ENCODE measurements at places on chromosomes 1 and 21.

GRCh38 chr21:25512095-25513081, 94.9 kb downstream of the MRPL39 start:
- DNase-seq = no peak

DNA sequence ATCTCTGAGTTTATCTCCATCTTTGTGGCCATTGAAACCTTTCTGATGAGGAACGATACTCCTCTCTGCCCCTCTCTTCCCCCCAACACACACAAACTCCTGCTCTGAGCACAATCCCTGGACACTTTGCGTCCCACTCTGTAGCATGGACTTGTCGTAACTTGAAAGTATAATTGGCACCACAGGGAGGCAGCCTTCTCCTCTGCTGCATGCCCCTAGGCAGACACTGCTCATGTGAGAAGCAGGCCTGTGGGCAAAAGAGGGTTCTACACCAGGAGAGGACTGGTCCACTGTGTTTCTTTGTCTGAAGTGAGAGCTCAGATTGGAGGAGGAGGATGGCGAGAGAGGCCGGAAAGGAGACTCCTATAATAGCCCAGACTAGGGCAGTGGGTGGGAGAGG, 3.8 kb upstream of the PARS2 start:
- no peak for DNase-seq

DNA sequence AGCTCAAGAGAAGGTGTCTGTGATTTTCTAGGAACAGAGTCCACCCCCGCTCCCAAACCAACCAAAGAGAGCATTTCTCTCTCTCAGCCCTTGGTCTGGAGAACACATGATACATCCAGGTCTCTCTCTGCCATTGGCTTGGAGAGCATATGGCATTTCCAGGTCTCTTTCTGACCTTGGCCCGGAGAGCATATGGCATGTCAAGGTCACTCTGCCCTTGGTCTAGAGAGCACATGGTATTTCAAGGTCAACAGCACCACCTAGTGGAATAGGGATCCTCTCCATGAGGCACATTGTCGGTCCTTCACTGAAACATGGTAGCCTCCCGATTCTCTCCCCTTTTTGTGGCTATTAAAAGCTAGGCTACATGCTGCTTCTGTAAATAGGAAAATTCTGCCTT, 437.7 kb upstream of the OLFM3 start:
- peak; percentile 1 for DNase-seq

DNA sequence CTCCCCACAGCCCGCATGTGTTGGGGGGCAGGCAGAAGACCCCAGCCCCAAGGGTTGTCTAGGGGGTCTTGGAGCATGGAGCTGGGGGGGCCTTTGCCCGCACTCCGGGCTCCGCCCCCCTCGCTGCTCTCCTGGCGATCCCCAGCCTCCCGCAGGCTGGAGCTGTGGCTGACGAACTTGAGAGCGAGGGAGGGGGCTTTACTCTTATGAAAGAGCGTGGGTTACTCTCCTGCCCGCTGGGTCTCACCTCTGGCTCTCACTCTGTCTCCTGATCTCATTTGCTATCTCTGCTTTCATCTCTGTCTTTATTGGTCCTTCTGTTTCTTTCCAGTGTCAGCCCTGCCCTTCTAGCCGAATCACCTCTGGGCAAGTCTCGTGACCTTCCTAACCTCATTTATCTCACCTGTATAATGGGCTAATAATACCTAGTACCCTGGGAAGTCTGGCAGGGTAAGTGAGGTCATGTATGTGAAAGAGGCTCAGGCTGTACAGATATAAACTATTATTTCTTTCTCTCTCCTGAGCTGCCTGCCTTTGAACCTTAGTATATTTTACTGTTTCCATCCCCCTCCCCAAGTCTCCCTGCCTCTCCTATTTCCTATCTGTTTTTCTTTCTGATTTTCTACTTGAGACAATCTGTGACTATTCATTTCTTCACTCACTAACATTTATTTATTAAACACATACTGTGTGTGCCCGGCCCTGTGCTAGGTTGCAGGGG, 731 bp downstream of the EFNA4 start:
- peak; percentile 41 for DNase-seq

- DNase-seq = no peak
These were observed 890.2 kb upstream of the B3GALT2 start for GRCh38 chr1:194076646-194077045.

GRCh38 chr1:2137257-2138121, 57.1 kb downstream of the FAAP20 start:
- DNase-seq = no peak

GRCh38 chr1:2593251-2593878, 6.8 kb downstream of the PRXL2B start:
- no peak for DNase-seq

DNA sequence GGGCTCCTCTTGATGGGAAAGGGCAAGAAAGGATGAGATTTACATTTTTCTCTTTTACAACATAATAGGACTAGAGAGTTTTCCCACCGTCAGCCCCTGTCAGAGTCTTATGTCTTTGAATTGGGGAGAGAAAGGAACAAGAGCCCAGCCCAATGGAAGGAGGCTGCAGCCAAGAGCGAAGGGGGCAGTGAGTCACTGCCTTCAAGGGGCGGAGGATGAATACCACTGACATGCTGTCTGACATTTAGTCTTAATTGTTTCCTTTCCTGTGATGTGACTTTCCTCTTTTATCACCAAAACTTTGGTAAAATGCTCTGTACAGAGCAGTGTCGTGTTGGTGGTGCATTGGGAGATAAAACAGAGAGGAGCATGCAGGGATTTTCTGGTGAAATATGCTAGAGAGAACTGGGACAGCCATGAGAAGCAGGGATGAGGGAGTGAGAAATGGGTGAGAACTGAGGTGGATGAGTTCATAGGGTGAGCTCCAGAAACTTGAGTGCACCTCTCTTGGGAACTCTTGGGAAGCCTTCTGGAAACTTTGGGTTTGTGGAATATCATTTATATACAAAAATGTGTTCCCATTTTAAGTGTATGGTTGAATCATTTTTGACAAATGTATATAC, 179.9 kb upstream of the FGGY start:
- DNase-seq = no peak

- DNase-seq = no peak
These were observed 187.4 kb downstream of the CYYR1 start for GRCh38 chr21:26385721-26386120.

DNA sequence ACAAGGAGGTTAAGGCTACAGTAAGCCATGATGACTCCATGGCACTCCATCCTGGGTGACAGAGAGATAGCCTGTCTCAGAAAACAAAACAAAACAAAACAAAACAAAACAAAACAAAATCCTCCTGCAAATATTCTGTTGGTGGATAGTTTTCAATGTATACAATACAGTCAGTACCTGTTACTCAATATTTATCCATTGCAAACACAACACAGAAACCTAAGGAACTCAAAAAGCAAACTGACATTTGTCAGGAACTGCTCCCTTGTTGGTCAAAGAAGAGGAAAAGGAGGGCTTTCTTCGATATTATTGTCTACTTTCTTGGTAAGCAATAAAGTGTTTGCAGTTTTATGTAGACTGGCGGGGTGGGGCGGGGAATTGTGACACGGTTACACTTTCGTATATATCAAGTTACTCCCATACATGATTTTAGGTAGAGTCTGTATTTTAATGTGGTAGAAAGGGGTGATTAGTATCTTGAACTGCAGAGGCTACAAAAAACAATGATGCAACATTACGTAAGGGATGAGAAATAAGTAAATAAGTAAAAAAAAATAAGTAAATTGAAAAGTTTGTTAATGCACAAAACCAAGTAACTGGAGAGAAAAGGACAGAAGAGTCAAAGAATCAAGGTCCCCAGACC, 31.8 kb downstream of the APP start:
- peak; percentile 14 for DNase-seq

DNA sequence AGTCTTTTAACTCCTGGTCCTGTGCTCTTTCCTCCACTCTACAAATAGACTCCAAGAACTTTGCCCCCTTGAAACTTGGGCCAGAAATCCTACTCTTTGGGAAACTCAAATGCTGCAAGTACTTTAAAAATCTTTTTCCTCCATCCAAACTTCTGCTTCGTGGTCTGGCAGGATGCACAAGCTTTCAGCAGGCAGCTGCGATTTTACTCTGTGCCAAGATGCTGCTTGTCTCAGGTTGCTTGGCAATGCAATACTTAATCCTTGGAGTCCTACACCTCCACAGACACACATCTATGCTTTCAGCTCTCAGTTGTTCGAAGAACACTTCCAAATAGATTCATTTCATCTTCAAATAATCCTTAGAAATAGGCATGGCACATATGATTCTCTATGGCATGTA, 435.3 kb upstream of the USP24 start:
- DNase-seq = no peak

- no peak for DNase-seq
These were observed 40.0 kb upstream of the CITED4 start for GRCh38 chr1:40901886-40902852.

DNA sequence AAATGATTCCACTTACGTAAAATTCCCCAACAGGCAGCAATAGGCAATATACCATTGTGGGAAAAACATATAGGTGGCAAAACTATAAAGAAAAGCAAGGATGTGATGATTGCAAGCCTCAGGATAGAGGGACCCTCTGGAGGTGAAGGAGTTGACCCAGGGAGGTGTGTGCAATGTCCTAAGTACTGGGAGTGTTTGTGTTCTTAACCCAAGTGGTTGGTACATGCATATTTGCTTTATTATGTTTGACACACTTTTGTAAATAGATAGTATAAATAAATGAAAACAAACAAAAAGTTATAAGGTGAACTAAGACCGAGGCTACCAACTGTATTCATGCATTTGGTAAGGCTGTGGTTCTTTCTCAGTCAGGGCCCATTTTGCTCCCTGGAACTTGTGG, 7.5 kb downstream of the MX1 start:
- no peak for DNase-seq

DNA sequence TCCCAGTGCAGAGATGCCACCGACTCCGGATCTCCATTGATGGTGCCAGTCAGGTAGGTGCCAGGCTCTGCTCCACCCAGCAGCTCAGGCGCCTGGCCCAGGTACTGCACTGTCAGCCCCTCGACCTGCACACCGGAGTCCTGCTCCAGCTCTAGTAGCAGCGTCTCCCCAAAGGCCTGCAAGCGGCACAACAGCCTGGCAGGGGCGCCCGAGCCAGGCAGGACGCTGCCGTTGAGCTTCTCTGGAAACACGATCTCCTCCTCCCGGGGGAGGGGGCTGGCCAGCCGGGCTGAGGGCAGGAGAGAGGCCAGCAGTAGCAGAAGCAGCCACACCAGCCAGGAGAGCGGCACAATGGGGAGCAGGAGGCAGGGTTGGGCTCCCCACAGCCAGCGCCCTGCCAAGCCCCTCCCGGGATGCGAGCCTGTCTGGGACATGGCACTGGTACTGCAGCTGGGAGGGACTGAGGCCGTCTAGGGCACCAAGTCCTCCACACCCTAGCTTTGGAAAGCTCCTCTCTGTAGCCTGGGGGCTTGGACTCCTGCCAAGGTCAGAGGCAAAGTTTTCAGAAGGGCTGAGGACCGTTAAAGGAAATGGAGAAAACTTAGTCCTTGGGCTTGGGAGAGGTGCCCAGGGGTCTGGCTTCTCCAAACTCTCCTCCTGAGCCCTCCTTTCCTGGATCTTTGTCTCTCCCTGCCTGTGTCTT, 509 bp downstream of the ADAMTS4 start:
- no peak for DNase-seq

- no peak for DNase-seq
These were observed 21.5 kb downstream of the PRKACB start for GRCh38 chr1:84165601-84166000.

DNA sequence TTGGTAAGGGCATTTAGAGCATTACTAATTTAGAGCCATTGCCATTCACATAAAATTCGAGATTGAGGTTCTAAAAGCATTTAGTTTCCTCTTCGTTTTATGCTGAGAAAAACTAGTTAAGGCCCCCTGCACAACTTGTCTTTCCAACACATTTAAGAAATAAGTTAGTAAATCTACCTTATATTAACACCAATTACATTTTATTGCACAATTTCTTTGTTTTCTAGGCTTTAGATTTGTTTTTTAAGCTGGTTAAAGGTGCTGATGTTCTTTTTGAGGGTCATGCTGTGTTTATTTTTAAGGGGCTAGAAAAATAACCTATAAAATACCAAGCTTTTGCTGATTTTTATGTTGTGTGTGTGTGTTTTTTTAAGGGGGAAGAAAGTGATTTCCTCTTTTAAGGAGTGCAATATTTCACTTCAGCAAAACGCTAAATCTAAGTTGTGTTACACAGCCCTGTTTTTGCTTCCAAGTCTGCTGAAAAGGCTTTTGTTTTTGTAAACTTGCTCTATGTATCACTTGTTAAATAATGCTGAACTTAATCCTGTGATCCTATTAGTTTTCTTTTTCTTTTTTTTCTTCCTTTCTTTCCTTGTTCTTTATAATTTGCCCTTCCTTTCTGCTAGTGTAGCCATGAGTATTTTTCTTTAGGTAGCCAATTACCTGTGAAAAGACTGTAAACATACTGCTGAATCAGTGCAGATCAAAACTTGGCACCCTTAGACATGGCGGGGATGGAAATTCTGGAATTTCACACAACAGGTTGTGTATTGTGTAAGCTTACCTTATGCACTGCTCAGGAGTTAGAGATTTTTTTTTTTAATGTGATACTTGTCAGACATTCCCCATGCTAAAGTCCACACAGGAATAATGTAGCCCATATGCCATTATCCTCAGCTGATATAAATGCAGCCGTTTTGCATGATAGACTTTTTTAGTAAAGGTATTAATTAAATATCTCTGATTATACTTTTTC, 1.5 kb downstream of the CEPT1 start:
- DNase-seq = no peak

DNA sequence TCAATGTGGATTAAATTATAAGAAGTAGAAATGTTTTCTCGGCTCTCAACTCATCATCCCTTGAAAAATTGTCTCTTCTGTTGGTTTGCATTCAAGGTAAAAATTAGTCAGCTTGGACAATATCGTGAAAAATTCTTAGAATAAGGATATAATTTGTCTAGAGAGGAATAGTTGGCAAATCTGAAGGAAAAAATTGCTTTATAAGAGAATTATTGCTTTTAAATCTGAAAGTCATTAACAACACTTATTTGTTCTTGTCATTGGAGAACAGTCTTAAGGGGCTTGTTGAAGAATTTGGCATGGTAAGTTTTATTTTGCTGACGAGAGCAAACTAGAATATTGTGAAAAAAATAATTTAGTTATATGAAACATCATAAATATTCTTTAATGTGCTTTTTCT, 26.4 kb downstream of the ANGPTL1 start:
- no peak for DNase-seq
